ENCODE measurements at places on chromosomes 16 and 17. TPM values are rescaled to one million over a fixed set of nuclear protein-coding genes. Genes with fewer than 3 reads are reported as not detected.

Gene MRPL10
- 43.8 TPM for polyA plus RNA-seq

Gene SYNRG
- 58.5 TPM for polyA plus RNA-seq

Gene HEATR9
- not detected for polyA plus RNA-seq

Gene ACSM5
- polyA plus RNA-seq: not detected

Gene CD300A
- polyA plus RNA-seq: not detected

DNA sequence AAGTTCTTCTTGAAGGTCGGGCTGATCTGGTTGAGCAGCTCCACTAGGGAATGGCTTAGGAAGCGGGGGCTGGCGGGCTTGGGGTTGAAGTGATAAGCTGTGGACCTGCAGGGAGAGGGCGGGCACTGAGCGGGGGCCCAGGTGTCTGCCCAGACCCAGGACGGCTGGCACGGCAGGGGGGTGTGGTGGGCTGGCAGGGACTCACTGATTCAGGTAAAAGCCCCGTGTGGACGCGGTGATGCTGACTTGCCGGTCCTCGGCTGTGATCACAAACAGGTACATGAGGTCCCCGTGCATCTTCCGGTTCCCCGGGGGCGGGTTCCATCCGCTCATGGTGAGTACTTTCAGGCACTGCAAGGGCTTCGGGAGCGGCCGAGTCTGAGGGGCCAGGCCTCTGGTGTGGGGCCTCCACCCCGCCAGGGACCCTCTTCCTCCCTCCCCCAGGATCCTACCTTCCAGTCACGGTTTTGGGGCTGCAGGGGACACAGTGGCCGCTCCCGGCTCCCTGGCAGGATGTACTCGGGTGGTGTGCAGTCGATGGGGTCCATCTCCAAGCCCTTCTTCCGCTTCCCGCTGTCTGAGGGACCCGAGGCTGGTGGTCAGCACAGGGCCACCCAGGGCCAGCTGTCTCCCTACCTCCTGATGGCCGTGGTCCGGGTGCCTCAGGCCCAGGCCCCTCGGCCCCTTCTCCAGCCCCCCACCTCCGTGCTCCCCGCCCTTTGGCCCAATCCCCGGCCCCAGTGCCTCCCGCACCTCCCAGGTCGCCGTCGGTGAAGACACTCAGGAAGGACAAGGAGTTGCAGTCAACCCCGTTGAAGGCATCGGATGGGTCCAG is 10.2 kb downstream of the CLUH start:
- H3K36me3 ChIP-seq: no peaks in the 10 kb centered on the region
- H3K4me3 ChIP-seq: no peak overlapping the region
- no peak overlapping the region for H3K27ac ChIP-seq
- peaks cover 14% of the 10 kb centered on the region for H3K4me1 ChIP-seq

- no peak for DNase-seq
- H3K4me3 ChIP-seq: no peak overlapping the region
- H3K27me3 ChIP-seq: peaks cover 22% of the 10 kb centered on the region
- H3K36me3 ChIP-seq: peaks cover 9% of the 10 kb centered on the region
- H3K4me1 ChIP-seq: peaks cover 10% of the 10 kb centered on the region
Observed at GRCh38 chr17:8005967-8006730, 3.7 kb downstream of the GUCY2D start.

GRCh38 chr16:89084814-89085612 is 8.6 kb upstream of the ACSF3 start:
- no peak for DNase-seq
- H3K4me1 ChIP-seq: peaks cover 3% of the 10 kb centered on the region
- H3K27ac ChIP-seq: no peak overlapping the region
- no peaks in the 10 kb centered on the region for H3K36me3 ChIP-seq
- H3K4me3 ChIP-seq: no peak overlapping the region

DNA sequence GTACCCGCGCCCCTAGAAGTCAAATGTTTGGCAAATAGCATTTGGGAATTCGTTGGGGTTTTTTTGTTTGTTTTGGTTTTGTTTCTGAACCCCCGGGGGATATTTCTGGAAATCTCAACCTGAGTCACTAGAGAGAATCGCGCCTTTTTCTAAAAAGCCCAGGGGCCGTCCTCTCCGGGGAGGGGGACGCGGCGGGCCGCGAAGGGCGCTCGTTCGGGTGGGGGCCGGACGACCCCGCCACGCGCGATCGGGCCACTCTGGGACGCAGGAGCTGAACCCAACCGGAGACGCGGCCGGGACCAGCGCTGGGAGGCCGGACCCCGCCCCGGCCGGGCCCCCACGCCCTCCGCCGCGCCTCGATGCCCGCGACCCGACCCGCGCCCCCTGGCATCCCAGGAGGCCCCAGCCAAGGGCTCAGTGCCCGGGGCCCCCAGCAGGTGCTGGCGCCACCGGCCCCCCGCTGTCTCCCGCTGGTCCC is 302 bp downstream of the LITAF start:
- H3K27me3 ChIP-seq: no peaks in the 10 kb centered on the region
- DNase-seq: peak; percentile 61
- peaks cover 55% of the 10 kb centered on the region for H3K4me1 ChIP-seq
- H3K36me3 ChIP-seq: peaks cover 5% of the 10 kb centered on the region

DNA sequence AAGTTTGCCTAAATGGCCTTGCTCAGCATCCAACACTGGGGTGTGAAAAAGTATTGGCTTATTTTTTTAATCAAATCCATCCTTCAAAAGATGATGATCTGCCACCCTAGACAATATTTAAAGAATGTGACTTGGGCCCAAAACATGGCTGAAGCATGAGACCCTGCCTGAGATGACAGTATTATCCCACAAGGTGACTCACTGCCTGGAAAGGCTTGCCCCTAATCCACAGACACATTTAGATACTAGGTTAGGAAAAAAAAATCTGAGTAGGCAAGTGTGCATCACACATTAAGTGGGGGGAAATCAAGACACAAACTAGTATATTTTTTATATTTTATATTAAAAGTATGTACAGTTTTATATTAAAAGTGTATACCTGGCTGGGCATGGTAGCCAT is 38.4 kb downstream of the TOM1L2 start:
- no peak overlapping the region for H3K27ac ChIP-seq
- no peaks in the 10 kb centered on the region for H3K27me3 ChIP-seq
- DNase-seq: no peak
- no peaks in the 10 kb centered on the region for H3K36me3 ChIP-seq

DNA sequence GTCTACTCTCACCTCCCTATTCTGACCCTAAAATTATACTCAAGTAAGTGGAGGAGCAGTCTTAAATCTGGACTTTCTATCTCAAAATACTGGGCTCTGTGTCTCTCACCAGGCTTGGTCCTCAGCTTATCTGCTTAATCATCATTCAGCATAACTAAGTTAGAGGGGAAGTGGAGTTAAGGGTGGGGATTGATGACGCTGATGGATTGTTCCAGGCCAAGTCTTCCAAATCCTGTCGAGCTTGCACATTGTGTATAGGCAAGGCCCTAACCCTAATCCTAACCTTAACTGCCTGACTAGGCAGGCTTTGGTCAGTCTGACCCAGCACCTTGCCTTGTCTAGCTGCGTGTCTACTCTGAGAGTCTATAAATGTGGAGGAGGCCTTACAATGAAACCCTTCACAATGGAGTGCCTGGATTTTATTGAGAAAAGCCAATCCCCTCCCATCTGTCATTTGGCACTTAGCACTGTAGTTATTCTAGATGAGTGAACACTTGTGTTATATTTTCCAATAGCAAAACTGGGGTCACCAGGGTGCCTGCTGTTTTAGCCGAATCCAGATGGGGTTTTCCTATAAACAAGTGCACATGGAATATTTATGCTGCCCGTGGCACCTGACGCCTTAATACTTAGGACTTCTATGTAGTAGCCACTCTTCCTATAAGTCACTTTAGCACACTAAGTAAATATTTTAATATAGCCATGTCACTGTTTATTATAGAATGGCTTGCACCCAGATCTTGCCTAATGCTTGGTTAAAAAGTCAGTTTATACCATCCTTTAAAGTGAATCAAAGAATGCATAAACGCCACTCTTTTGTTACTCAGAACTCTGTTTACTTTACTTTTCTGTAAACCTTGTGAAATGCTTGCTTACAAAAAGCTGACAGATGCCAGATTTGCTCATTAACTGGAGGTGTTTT is 193.2 kb upstream of the MYOCD start:
- H3K36me3 ChIP-seq: no peaks in the 10 kb centered on the region
- no peak for DNase-seq
- H3K4me3 ChIP-seq: no peak overlapping the region

GRCh38 chr17:67085406-67085805 is 41.1 kb downstream of the CACNG1 start:
- H3K27ac ChIP-seq: no peak overlapping the region
- H3K4me3 ChIP-seq: no peak overlapping the region
- H3K4me1 ChIP-seq: peaks cover 18% of the 10 kb centered on the region
- peaks cover 22% of the 10 kb centered on the region for H3K36me3 ChIP-seq
- no peak for DNase-seq

DNA sequence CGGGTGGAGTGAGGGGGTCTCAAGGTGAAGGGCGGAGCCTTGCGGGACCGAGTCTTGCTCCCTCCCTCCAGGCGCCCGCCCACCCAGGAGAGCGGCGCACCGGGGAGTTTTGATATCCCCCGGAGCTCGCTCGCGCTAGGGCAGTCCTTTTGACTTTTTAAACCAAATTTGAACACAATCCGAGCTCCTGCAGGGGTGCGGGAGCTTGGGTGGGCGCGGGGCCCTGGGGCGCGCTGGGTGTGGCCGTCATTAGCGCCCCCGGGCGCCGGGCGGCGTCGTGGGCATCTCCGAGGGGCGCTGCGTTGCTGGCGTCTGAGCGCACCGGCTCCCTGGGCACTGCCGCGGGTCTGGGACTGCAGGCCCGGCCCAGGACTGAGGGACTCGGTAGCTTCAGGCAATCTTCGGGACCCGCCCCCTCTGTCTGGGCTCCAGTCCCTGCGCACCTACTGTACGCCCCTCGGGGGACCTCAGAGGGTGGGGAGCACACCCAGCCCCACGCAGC is 10.9 kb downstream of the MAF start:
- no peak for DNase-seq
- H3K27ac ChIP-seq: no peak overlapping the region
- no peaks in the 10 kb centered on the region for H3K4me1 ChIP-seq
- H3K27me3 ChIP-seq: peaks cover 52% of the 10 kb centered on the region

- H3K4me3 ChIP-seq: no peak overlapping the region
- H3K4me1 ChIP-seq: peaks cover 97% of the 10 kb centered on the region
- H3K36me3 ChIP-seq: no peaks in the 10 kb centered on the region
- no peak for DNase-seq
- peak overlapping the region; percentile 91 for H3K27ac ChIP-seq
- H3K27me3 ChIP-seq: no peaks in the 10 kb centered on the region
Observed at GRCh38 chr17:40536295-40537171, 28.7 kb downstream of the CCR7 start.

DNA sequence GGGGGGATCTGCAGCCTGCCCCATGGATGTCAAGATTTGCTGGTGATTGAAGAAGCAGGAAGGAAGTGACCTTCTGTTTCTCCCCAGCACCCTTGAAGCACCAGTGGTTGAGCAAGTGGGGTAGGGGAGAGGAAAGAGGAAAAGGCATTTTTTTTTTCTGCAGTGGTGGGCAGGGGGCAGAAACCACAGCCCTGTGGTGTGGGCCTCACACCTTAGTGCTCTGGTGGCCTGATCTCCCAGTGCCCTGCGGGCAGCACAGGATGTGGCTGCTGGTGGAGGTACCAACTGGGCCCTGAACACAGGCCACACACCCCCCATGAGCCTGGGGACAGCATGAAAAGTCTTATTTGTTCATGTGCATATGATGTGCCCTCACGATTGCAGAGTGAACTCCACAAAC is 7.1 kb downstream of the ITGAD start:
- no peak overlapping the region for H3K4me3 ChIP-seq
- H3K4me1 ChIP-seq: peaks cover 2% of the 10 kb centered on the region
- DNase-seq: no peak

- H3K4me1 ChIP-seq: peaks cover 18% of the 10 kb centered on the region
- no peaks in the 10 kb centered on the region for H3K27me3 ChIP-seq
Observed at GRCh38 chr17:74733365-74734122, 3.5 kb upstream of the RAB37 start.

All from naive B cell (primary cell).